ENCODE measurements at places on chromosomes 1 and 21.

DNA sequence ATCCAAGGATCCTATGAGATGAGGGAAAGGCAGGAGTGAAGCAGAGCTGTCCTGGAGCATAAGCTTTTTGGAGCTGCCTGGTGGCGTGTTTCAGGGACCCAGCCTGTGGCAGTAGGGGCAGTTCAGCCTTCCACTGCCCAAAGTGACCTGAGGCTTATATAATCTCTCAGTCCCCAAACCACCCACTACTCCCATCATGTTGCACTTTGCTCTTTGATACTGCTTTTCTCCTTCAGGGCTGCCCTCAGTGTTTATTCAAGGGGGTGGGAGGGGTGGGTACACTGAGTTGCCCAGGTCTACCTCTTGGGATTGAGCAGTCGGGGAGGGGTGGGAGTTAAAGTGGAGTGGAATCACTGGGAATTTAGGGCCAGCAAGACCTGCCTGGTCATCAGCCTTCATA is 9.3 kb downstream of the HCN3 start:
- no peak for DNase-seq

DNA sequence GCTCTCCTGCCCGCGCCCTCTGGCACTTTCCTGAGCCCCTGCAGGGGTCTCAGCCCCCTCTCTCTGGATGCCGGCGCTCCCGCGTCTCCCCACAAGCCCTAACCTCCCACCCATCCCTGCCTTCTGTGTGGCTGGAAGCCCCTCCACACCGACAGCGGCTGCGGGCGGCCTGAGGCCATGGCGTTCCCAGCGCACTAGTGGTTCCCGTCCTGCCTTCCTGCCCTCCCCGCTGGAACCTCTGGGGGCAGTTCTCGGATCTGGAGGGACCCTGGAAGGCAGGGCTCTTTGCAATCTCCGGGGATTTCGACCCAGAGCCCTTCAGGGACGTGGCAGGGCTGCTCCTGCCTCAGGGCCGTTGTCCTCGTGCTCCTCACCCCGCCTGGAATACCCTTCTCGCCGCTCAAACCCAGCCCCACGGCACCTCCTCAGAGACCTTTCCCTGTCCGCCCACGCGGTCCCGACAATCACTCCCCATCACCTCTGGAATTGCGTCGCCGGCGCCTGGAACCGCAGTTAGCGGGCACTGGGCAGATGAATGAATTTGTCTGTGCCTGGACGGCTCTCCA is 493 bp upstream of the ESPN start:
- DNase-seq, result no peak

GRCh38 chr1:60989749-60990713 is 92.3 kb upstream of the NFIA start:
- no peak for DNase-seq

DNA sequence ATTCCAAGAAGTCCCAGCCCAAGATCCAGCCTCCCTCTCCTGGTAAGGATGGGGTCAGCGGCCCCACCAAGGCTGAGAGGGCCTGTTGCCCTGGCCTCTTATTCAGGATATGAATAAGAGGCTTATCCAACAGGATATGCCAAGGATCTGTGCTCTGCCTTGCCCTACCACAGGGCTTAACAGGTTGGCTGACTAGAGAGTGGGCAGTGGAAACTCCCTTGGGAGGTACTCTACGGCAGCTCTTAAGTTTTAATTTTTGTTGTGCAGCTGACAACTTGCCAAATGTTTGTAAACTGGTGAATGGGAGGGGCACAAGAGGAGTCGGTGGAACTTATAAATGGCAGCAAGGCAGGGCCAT is 16.5 kb upstream of the PIGV start:
- no peak for DNase-seq

DNA sequence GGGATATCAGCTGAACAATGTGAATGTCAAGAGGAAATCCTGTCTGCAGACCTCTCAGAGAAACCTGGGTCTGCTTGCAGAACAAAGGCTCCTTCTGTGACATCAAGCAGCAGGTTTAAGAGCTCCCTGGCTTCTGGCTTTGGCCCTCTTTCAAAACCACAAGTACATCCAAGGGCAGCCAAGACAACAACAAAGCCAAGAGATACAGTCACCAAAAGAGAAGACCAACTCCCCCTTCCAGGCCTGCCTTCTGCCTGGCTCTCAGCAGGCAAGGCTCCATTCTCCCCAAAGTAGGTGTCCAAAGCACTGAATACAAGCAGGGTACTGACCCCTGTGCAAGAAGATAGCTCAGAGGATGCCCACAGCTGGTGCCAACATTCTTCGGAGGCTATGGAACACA is 11.5 kb downstream of the BCAR3 start:
- DNase-seq, result no peak

GRCh38 chr1:36729289-36729688 is 246.6 kb upstream of the CSF3R start:
- no peak for DNase-seq

DNA sequence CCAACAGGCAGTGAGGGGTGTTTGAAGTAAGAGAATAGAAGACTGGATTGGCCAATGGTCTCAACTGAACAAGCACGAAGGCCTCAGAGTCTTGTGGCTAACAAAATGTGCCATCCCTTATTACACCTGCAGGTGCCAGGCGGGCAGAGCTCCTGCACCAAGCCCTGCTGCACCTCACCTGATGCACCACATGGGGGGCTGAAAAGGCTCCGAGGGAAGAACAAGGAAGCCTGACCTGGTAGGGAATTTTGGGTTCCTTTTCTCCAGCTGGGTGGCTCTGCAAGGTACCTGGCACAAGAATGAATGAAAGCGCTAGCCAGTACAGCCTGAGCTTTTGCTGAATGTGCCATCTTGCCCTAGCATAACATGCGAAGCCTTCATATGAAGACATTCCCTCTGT is 9.7 kb downstream of the HSD3B1 start:
- no peak for DNase-seq
